ENCODE measurements at places on chromosomes 2 and 18.

DNA sequence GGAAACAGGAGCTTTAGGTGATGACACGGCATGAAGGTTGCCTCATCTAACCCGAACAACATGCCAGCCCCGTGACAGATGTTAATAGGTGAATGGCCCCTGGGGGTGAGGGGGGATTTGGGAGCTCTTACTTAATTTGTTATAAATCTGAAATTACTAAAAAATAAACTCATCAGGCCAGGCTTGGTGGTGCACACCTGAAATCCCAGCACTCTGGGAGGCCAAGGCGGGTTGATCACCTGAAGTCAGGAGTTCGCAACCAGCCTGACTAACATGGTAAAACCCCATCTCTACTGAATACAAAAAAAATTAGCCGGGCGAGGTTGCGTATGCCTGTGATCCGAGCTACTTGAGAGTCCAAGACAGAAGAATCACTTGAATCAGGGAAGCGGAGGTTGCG lies 6.1 kb downstream of the STK25 start:
- no peak for DNase-seq

GRCh38 chr18:44180683-44181082 lies 500.0 kb upstream of the SETBP1 start:
- DNase-seq, result no peak

DNA sequence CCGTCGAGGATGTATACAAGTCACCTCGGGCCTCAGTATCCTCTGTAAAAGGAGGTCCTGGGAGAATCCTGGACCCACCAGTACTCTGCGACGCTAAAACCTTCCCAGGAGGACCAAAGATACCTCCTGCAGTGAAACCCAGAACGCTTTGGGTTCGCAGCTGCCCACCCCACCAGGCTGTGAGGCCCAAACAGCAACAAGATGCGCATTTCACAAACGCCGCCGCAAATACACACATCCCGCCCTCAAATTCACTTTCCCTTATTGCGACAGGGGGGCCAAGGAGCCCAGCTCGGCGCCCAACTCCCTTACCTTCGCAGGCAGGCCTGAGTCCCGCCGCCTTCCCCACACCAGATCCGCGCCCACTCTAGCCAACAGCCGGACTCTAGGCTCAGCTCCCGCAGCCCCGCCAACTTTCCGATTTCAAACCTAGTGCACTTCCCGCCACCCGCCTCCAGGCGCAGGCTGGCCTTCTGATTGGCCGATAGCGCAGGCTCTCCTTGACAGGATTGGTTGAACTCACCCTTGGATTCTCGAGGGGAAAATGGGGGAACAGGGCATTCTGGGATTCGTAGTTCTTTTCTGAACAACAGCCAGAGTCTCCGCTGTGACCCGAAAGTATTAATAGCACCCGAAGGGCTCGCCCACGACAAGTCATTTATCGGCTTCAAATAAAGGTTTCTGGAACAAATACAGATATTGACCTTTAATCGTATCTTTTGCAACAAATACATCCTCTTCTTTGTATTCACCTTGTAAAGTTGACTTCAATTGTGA lies at the start of gene SPC25:
Gene SPC25 (minus strand): TSS at position 425 of the 777 bp plus-strand sequence. CDS start 911 bp downstream, outside the sequence.
- DNase-seq, result peak; percentile 77

DNA sequence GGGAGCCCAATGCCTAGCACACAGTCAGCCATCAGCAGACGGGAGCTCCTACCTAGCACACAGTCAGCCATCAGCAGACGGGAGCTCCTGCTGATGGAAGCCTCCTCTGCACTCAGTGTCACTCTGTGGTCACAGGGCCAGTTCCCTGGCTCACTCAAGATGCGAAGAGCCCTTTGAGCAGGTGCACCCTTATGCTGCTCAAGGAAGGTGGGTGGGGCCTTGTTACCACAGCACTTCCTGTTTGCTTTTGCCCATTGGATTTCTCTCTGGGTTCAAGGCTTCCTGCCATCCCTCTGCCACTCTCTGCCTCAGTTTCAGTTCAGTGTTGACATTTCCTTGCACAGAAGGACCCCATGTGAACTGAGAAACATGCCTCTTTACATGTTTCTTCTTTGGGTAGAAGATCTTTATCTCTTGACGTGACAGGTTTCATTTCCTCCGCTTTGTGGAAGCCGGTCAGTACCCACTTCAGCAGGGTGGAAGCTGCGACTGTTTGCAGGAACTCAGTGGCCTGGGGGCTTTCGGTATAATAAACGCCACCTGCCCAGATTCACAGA lies 11.6 kb downstream of the TRIB2 start:
- DNase-seq, result peak; percentile 20

DNA sequence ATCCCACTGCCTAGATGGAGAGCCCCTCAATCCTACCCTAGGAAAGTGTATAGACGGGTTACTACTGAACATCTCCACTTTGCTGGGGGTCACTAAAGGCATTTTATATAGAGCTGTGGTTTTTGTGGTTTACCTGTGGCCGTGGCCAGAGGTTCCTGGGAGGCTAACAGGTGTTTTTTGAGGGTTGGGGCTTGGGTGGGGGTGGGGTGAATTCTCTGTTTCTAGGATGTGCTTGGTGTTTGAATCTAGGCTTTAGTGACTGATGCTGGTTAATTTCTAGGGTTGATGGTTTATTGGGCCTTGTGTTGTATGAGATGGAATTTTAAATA lies 7.7 kb downstream of the HOXD8 start:
- no peak for DNase-seq

GRCh38 chr2:43222475-43223309 lies 3.7 kb downstream of the ZFP36L2 start:
- no peak for DNase-seq

DNA sequence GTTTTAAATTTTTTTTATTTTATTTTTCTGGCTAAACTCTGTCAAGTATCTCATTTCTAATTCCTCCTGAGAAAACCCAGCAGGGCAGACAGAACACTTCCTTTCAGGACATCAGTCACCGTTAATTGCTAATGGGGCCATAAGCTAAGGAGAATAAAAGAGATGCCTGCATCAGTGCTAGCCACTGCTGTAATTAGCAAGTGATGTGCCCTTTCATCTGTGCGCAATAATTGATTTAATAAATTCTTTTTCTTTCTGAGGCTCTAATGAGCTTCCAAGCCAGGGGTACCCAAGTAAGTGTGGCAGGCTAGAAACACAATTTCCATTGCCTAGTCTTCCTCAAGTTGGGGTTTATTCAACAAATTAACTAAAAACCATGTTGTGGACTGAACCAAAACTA lies 65.5 kb downstream of the SLC9A4 start:
- DNase-seq, result no peak

- DNase-seq, result no peak
Measured at GRCh38 chr18:44709307-44710126, 28.8 kb downstream of the SETBP1 start.

- DNase-seq, result no peak
Measured at GRCh38 chr18:58303363-58303762, 259.3 kb downstream of the NEDD4L start.

- no peak for DNase-seq
Measured at GRCh38 chr18:53534695-53535094, 689.8 kb downstream of the MBD2 start.

- no peak for DNase-seq
Measured at GRCh38 chr18:32769586-32770053, 3.2 kb downstream of the KLHL14 start.

DNA sequence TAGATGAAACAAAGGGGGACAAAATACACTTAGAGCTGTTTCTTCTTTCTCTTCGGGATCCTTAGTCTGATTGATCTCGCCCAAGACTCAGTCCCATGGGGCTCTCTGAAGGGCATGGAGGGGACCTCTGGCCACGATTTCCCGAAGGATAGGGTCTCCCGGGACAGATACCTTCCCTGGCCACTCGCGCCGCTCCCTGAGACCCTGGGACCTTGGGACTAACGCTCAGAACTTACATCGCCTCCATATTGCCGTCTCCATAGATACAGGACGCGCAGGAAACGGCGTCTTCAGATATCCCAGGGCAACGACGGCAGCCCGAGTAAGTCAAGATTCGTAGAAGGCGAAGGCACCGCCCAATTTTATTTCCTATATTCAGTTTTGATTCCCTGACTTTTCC lies at the start of gene CFAP65:
Gene CFAP65 (minus strand): TSS at position 265 of the 400 bp plus-strand sequence. CDS start 2,468 bp downstream, outside the sequence.
- DNase-seq, result no peak

- no peak for DNase-seq
Measured at GRCh38 chr2:144942516-144943256, 422.8 kb upstream of the ZEB2 start.

GRCh38 chr2:222504719-222505118 lies 80.4 kb downstream of the SGPP2 start:
- DNase-seq, result no peak

DNA sequence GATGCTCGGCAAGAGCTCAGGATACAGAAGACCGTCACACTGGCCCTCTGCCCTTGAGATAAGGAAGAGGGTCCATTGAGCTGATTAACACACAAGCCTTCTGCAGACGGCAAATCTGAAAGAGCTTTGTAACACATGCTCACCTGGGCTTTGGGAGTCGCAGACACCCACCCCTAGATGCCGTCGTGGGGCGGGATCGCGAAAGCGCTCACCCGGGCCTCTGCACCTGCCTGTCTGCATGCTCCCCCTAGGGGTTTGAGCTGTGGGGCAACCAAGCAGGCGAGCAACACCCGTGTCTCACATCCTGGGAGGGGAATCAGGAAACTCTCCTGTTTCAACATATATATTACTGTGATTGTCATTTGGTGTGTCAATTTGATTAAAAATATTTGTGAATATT lies 99.8 kb upstream of the KCNH7 start:
- DNase-seq, result no peak

GRCh38 chr2:183490914-183491313 lies 366.7 kb downstream of the NUP35 start:
- no peak for DNase-seq

- DNase-seq, result no peak
Measured at GRCh38 chr2:142286618-142287017, 155.8 kb upstream of the LRP1B start.

DNA sequence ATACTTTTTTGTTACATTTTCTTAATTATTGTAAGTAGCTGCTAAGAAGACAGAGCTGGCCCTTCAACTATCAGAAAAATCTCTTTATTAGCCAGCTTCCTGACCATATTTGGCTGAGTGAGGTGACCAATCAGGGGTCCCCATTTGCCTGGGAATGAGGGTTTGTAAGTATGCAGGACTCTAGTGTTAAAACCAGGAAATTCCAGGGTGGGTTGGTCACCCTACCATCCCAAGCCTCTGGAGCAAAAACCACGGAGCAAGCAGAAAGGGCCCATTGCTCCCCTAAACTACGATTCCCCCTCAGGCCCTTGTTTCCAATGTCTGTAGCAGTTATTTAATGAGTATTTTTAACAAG lies 165.6 kb upstream of the NCKAP5 start:
- no peak for DNase-seq

- DNase-seq, result no peak
Measured at GRCh38 chr2:39304200-39304599, 60.4 kb upstream of the CDKL4 start.

GRCh38 chr2:127173057-127173456 lies 47.0 kb downstream of the CYP27C1 start:
- DNase-seq, result no peak

- DNase-seq, result no peak
Measured at GRCh38 chr2:175187378-175187777, 5.9 kb upstream of the ATP5MC3 start.

GRCh38 chr18:79878741-79879378 lies 72.6 kb downstream of the SLC66A2 start:
- no peak for DNase-seq

GRCh38 chr18:62360805-62361204 lies 35.7 kb downstream of the TNFRSF11A start:
- no peak for DNase-seq

DNA sequence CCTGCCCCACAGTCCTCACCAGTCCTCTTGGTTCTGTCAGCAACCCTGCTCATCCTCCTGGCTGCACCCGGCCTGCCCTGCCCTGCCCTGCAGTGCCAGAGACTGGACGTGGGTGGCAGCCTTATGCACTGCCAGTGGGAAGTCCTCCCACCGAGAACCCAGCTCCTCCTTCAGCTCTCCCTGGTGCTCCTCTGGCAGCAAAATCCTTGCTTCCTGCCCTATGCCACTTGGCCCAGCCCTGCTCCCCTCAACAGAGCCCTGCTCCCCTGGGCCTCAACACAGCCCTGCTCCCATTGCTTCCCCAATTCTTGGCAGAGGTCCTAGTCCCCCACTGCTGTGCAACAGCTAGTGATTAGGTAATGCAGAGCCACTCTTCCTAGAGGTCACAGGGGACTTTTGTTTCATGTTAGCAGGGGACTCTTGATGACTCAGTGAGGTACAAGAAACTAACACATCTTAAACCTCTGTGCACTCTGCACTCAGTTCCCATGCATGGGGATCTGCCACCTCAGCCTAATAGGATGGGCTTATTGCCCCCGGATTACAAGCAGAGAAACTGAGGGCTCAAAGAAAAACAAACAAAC lies 58.0 kb upstream of the EDAR start:
- DNase-seq, result no peak

GRCh38 chr2:205775097-205775877 lies 93.0 kb downstream of the NRP2 start:
- no peak for DNase-seq

- DNase-seq, result no peak
Measured at GRCh38 chr2:45902781-45903375, 251.4 kb downstream of the PRKCE start.

- no peak for DNase-seq
Measured at GRCh38 chr2:6556755-6557154, 309.0 kb downstream of the CMPK2 start.

GRCh38 chr2:144516411-144516980 lies 3.4 kb downstream of the ZEB2 start:
- DNase-seq, result no peak

GRCh38 chr2:164993287-164994016 lies 38.1 kb upstream of the SLC38A11 start:
- DNase-seq, result no peak

GRCh38 chr2:138994502-138994901 lies 214.3 kb upstream of the NXPH2 start:
- DNase-seq, result no peak

DNA sequence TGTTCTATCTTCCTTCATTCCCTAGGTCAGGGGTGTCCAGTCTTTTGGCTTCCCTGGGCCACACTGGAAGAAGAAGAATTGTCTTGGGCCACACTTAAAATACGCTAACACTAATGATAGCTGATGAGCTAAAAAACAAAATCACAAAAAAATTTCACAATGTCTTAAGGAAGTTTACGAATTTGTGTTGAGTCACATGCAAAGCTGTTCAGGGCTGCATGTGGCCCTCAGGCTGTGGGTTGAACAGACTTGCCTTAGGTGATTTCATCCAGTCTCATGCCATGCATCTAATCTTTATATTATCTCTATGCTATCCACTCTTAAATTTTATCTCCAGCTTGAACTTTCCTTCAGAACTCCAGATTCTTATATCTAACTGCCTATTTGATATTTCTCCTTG lies 80.1 kb downstream of the CCDC85A start:
- DNase-seq, result no peak

- DNase-seq, result no peak
Measured at GRCh38 chr2:129274038-129274415, 705.4 kb upstream of the RAB6C start.

DNA sequence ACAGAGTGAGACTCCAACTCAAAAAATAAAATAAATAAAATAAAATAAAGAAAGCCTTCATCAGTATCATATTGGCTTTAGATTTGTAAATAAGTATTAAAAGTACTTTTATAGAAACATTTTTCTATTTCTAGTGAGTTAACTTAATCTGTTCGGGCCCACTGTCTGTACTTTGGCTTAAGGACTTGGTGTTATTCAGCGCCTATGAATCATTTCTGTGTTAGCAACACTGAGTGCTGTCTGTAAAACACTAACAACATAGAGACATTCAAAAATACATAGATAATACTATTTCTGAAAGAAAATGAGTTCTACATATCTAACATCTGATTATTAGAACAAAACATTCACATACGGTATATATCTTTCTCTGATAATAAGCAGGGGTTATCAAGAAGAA lies 221.5 kb upstream of the CDH19 start:
- DNase-seq, result no peak

GRCh38 chr18:59876310-59876626 lies 23.5 kb upstream of the PMAIP1 start:
- no peak for DNase-seq

GRCh38 chr2:75570948-75571729 lies 10.4 kb upstream of the EVA1A start:
- no peak for DNase-seq

All from activated T-cell treated with anti-CD3 and anti-CD28 coated beads for 1 hour (primary cell).